ENCODE measurements at places on chromosomes 6 and 20. TPM values are rescaled to one million over a fixed set of nuclear protein-coding genes. Genes with fewer than 3 reads are reported as not detected.

Gene ELOVL4
- 1.7 TPM for polyA plus RNA-seq

Gene LY6G6F
- polyA plus RNA-seq, result 1.8 TPM

GRCh38 chr6:114282292-114282691, 60.5 kb downstream of the HS3ST5 start:
- no peak for DNase-seq
- H3K4me3 ChIP-seq, result no peak overlapping the region
- H3K27ac ChIP-seq, result no peak overlapping the region
- no peaks in the 10 kb centered on the region for H3K27me3 ChIP-seq

- H3K4me1 ChIP-seq, result peaks cover 56% of the 10 kb centered on the region
- DNase-seq, result peak; percentile 19
- H3K27ac ChIP-seq, result no peak overlapping the region
- H3K36me3 ChIP-seq, result no peaks in the 10 kb centered on the region
- no peaks in the 10 kb centered on the region for H3K27me3 ChIP-seq
Observed at GRCh38 chr6:7264686-7265384, 48.2 kb downstream of the SSR1 start.

GRCh38 chr6:52555518-52556233, 21.2 kb downstream of the TRAM2 start:
- peaks cover 30% of the 10 kb centered on the region for H3K4me1 ChIP-seq
- no peak overlapping the region for H3K27ac ChIP-seq
- no peaks in the 10 kb centered on the region for H3K36me3 ChIP-seq
- DNase-seq, result no peak
- H3K4me3 ChIP-seq, result no peak overlapping the region
- no peaks in the 10 kb centered on the region for H3K27me3 ChIP-seq
